ENCODE measurements at places on chromosomes 4 and X.

- DNase-seq = no peak
Measured at GRCh38 chr4:176308441-176308840, 11.3 kb upstream of the SPCS3 start.

DNA sequence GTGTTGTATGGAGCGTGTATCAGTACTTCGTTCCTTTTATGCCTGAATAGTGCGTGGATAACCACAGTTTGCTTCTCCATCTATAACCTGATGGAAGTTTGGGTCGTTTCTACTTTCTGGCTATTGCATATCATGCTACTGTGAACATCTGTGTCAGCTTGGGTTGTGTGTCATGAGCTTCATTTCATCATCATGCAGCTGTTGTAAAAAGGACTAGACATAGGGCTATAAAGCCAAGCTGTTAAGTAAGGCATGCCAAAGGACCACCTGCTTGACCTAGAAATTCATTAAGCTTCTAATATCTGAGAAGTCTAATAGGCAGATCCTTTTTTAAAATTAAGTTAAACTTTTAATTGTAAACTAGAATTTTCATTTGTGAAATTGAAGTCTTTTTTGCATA is 18.4 kb downstream of the SMS start:
- DNase-seq = no peak

DNA sequence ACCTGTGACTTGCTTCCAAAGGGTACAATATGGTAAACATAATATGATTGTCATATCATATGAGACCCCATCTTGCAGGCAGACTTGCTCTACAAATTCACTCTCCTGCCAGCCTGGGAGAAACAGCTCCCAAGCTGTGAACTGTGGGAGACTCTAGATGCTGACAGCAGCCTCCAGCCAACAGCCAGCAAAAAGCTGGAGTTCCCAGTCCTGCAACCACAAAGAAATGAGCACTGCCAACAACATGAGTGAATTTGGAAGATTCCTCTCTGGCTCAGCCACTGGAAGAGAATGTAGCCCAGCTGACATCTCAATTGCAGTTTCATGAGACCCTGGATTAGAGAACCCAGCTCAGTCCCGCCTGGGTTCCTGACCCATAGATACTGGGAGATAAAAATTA is 145.4 kb downstream of the QDPR start:
- no peak for DNase-seq

GRCh38 chrX:23334848-23335599 is at the start of gene PTCHD1:
PTCHD1 (plus strand) TSS chrX:23334849; CDS start chrX:23334876, 27 bp downstream.
- no peak for DNase-seq

- DNase-seq = no peak
Measured at GRCh38 chr4:88661739-88662138, 35.9 kb downstream of the NAP1L5 start.

DNA sequence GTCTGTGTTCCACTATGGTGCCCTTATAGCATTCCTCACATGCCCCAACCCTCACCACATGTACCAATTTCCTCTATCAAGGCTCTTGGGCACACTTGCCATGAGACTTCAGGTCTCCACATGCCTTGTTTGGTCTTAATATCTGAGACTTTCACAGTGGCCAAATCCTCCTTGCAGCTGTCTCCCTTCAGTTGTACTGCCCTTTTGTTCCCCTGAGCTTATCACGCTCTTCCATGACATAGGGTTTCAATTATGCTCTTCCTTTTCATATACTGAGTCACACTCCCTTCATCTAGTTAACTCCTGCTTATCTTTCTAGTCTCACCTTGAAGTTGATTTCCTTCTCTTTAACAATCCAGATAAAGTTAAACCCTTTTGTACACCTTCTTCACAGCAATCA is 212.9 kb downstream of the PDHA2 start:
- DNase-seq = no peak

DNA sequence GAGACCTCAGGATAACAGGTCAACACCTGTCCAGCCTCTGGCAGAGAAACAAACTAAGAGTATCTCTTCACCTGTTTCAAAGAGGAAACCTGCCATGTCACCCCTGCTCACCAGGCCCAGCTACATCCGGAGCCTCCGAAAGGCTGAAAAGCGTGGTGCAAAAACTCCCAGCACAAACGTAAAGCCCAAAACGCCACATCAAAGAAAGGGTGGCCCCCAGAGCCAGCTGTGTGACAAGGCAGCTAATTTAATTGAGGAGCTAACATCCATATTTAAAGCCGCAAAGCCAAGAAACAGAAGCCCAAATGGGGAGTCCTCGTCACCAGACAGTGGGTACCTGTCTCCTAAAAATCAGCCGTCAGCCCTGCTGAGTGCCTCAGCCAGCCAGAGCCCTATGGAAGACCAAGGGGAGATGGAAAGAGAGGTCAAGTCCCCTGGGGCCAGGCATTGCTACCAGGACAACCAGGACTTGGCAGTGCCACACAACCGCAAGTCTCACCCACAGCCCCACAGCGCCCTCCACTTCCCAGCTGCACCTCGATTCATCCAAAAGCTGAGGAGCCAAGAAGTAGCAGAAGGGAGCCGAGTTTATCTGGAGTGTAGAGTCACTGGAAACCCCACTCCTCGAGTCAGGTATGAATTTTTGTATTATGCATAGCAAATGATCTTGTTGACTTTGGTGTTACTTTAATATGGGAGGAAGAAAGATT is 15.1 kb downstream of the PALLD start:
- no peak for DNase-seq

DNA sequence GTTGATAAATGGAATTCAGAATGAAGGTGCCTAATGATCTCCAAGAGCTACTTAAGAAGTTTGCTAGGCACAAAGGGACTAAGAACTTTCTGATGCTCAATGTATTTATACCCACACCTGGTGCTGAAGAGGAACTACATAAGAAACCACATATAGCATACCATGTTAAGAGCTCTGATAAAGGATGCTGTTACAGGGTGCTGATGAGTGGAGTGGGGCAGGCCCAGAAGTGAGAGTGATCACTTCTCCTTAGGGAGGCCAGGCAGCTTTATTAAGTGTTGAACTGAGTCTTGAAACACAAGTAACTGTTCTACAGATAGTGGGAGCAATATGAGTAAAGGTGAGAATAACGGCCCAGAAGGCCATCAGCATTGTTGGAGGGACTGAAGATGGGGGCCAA is 68.3 kb upstream of the CHRDL1 start:
- no peak for DNase-seq

GRCh38 chr4:14767142-14767541 is 235.1 kb upstream of the CPEB2 start:
- DNase-seq = no peak

- DNase-seq = no peak
Measured at GRCh38 chr4:15652191-15652590, 3.0 kb downstream of the FBXL5 start.

DNA sequence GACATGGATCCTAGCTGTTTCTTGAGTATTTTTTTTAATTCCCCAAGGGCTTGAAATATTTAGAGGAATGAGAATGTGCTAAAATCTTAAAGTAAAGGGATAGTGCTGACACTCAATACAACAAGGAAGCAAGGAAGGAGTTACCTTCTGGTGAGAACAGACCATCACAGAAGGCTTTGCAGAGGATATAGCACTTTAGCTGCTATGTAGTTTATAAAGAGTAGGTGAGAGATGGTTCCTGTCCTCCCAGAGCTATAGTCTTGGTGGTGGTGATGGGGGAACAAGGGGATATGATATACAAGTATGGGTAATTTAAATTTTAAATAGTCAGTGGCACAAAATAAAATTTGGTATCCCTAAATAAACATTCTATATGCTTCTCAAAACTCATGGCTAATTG is 47.6 kb downstream of the MTHFD2L start:
- no peak for DNase-seq

DNA sequence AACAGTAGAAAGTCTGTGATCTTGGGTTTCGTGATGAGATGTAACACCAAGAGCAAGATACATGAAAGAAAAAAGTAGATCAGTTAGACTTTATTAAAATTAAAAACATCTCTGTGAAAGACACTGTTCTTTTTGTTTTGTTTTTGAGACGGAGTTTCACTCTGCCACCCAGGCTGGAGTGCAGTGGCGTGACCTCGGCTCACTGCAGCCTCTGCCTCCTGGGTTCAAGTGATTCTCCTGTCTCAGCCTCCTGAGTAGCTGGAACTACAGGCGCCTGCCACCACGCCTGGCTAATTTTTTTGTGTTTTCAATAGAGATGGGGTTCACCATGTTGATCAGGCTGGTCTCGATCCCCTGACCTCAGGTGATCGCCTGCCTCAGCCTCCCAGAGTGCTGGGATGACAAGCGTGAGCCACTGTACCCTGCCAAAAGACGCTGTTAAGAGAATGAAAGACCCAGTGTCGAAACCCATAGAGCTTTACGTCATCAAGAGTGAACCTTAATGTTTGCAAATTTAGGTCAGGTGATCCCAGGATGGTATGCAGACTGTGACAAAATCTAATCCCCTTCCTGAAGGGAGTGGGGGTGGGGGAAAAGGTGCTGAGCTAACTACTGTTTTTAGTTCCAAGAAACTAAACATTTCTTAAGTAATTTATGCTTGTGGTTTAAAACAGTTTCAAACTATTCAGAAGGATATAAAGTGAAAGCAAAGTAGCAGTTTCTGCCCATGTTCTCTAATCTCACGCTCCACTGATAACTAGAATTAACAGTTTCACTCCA is 8.0 kb downstream of the OFD1 start:
- no peak for DNase-seq

DNA sequence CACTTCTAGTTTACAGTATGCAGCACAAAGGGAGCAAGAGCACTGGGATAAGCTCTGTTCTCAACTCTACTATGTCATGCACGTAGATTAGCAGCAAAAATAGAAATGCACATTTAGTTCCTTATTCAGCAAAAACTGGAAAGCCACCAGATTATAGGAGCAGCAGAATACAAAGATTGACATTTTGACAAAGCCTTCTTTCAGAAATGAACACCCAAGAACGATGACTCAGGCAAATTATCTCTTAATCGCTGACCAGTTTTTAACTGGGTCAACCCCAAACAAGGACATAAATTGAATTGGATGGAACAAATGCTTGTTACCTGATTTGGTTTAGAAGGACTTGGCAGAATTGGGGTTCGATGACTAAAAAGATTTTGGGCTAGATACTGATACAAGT is 775.3 kb upstream of the HS3ST1 start:
- DNase-seq = no peak

DNA sequence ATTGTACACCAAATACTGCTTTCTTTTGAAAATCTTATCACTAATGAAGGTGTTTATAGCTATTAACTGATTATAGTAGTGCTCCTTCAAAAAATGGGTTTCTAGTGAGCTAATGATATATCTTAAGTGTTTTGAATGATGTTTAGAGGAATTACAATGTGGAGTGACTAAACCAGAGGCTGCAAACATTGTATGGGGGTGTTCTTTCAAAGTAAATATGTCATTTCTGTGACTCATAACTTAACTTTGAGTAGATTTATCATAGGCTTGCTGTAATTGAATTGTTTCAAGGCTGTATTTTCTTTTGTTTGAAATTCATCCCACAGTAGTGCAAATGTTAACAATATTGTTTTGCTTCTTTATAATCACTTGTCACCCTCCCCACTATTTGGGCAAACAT is 141.6 kb downstream of the IL1RAPL2 start:
- DNase-seq = no peak

GRCh38 chr4:168384437-168385141 is 66.0 kb upstream of the DDX60 start:
- no peak for DNase-seq

GRCh38 chr4:16007471-16008095 is 44.6 kb upstream of the FGFBP2 start:
- no peak for DNase-seq

DNA sequence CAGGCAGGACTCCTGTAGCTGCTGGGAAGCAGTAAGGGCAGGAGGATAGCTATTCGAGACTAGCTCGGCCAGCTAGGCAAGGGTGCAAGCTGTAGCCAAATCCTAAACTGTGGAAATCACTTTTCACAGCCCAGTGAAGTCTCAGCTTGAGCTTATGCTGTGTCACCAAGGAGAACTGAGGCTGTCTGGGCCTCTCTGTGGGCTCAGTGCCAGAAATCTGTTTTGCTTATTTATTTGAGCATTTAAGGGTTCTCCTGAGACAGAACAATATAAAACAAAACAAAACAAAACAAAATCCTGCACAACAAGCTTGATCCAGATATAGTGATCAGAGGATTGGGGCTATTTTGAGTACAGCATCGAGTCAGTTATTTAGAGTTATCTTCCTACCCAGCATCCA is 97.5 kb downstream of the FANCB start:
- no peak for DNase-seq

DNA sequence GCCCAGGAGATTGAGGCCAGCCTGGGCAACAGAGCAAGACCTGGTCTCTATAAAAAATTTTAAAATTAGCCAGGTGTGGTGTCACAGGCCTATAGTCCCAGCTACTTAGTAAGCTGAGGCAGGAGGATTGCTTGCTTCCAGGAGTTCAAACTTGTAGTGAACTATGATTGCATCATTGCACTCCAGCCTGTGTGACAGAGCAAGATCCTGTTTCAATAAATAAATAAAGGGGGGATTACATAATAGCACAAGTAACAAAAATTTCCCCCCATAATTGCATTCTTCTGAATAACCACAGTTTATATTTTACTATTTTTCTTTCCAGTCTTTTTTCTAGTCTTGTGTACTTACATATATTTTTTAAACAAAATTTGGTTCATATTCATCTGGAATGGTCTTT is 135.6 kb downstream of the CHIC2 start:
- no peak for DNase-seq

DNA sequence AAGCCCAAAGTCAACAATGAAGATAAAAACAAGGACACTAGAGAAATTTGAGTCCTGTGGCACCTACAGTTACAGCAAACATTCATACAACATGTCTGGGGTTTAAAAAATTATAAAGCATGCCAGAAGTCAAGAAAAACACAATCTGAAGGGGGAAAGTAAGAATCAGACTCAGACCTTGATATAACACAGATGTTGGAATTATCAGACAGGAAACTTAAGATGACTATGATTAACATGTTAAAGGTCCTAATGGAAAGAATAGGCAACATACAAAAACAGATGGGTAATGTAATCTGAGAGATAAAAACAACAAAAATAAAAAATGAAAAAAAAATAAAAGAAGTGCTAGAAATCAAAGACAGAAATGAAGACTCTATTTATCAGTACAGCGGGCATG is 446.5 kb downstream of the SPRY1 start:
- DNase-seq = no peak

DNA sequence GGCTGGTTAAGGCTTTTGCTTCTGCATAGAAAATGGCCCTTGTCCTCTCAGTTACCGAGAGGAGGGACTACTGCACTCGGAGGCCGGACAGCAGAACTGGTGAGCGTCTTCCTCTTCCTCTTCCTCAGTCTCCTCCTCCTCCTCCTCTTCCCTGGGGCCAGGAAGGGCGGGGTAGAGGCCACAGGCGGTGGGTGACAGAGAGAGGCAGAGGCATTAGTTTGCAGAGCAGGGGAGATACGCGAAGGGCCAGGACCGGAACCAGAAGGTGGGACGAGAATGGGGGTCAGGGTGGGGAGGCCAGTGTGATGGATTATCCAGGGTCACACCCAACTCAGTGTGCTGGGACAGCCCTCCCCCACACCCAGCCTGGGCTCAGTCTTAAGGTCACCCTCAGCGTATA is 14.5 kb downstream of the IQSEC2 start:
- no peak for DNase-seq

DNA sequence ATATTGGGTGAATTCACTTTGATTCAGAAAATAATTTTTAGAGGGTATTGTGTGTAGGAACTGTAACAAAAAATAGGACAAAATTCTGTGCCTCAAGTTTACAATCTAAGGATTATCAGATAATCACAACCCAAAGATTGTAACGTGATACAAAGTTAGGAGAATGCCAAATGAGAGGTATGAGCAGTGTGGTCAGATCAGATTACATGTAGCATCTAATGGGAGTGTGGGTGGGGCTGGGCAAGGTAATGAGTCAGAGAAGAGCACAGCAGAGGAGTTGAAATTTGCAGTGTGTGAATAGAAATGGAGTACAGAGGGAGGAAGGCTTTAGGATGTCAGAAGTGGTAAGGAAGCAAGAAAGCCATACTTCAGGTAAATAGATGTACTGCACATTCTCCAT is 103.4 kb upstream of the TEX13A start:
- DNase-seq = no peak
